ENCODE measurements at places on chromosomes 3 and 15.

DNA sequence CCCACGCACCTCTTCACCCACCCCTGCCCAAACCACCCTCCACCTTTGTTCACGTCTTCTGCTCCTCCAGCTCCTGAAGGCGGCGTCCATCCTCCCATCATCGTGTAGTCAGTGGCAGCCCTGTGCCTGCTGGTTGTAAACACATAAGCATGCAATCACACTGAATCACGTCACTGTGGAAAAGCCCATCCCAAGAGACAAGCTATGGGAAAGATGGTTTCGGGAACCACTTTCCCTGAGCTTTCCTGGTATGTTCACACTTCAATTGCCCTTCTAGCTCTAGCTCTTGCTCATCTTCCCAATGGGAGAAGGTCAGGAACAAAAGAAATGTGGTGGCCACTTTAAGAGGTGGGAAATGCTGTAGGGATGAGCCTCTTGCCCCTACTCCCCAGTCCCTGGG lies 14.4 kb upstream of the GOLGA8J start:
- DNase-seq, result no peak

GRCh38 chr3:172692751-172693338 lies 18.0 kb downstream of the NCEH1 start:
- DNase-seq, result no peak

- DNase-seq, result no peak
Observed at GRCh38 chr3:116399701-116400226, 45.5 kb downstream of the LSAMP start.

GRCh38 chr3:45560281-45560971 lies 34.1 kb upstream of the LIMD1 start:
- DNase-seq, result peak; percentile 68

- DNase-seq, result no peak
Observed at GRCh38 chr3:150602426-150603152, 532 bp upstream of the SELENOT start.

DNA sequence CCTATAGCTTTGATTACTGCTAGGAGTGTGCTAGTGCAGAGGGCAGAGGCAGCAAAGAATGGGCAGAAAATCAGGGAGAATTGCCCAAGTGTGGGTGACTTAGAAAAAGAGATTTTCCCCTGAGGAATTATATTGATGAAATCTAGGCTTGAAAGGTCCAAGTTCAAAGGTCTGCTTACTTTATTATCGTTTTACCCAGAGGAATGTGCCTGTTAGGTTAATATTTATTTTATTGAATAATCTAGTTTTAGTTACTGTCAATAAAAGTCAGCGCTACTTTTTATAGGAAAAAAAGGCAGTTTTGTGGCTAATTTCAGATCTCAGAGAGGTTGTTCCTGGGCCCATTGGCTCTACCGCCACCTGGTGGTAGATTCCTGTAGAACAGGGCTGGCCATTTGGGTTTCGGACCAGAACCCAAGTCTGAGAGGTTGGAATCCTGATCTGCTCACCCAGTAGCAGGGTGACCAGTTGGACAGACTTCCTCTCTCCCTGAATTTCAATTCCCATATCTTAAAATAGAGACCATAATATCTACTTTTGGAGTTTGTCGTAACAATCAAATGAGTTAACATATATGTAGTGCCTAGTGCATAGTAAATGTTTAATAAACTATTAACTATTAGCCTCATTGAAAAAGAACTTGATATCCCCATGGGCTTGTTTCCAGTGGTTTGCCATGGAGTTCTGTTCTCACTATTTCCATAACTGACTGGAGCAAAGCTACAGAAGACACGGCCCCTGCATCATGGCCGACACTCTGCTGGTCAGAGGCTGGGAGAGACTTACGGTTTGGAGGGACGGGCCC lies 62.7 kb upstream of the ZNF148 start:
- peak; percentile 40 for DNase-seq

- no peak for DNase-seq
Observed at GRCh38 chr3:82085851-82086475, 324.5 kb upstream of the GBE1 start.

GRCh38 chr15:90859234-90860131 lies 8.9 kb upstream of the FURIN start:
- DNase-seq, result no peak

GRCh38 chr3:63974451-63974850 lies 48.8 kb downstream of the PSMD6 start:
- no peak for DNase-seq

GRCh38 chr15:77975332-77976094 lies 102.0 kb downstream of the TBC1D2B start:
- no peak for DNase-seq

GRCh38 chr3:139555249-139555648 lies 15.7 kb upstream of the RBP1 start:
- no peak for DNase-seq

- DNase-seq, result peak; percentile 73
Observed at GRCh38 chr3:39718674-39719595, 90.5 kb upstream of the MYRIP start.

- peak; percentile 78 for DNase-seq
Observed at GRCh38 chr3:32508711-32509110, 6.1 kb upstream of the CMTM6 start.

GRCh38 chr15:88841236-88841635 lies 38.0 kb downstream of the ACAN start:
- no peak for DNase-seq

- peak; percentile 16 for DNase-seq
Observed at GRCh38 chr3:14764331-14765059, 54.3 kb upstream of the FGD5 start.

- no peak for DNase-seq
Observed at GRCh38 chr3:113169891-113170452, 41.4 kb upstream of the BOC start.

DNA sequence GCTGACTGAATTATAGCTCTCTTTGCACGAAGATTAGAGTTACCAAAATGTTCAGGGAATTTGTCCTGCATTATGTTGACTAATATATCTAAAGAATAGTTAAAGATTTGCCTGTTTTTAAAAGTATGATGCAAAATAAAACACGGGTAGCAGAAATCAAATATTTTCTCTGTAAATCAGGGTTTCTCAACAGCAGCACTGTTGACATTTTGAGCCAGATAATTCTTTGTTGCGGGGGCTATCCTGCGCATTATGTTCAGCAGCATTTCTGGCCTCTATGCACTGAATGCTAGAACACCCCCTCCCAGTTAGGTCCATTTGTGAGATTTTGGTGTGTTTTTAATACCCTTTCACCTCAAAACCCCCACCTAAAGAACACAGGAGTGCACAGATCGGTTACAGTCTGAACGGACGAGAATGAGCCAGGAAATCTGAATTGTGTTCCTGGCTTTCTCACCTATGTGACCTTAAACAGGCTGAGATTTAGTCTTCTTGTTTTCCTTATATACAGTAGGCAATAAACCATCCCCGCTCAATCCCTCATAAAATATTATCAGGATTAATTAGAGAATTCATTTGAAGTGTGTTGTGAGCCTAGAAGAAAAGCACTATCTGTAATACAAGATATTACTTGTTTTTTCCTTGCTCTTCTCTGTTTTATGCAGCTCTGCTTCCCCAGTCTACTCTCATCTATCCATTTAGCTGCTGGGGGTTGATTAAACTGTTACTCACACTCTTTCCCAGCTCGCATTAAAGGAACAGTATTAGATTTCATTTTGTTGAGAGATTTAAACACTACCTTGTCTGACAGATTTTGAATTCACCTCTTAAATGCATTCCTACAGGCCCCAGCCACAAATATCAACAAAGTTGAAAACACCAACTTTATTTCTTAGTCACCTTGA lies 247.5 kb upstream of the GOLIM4 start:
- DNase-seq, result no peak

All from AG10803 (cell line).